ENCODE measurements at places on chromosomes 4 and X.

GRCh38 chrX:35150642-35151239 lies 208.1 kb downstream of the FAM47B start:
- no peak for DNase-seq

DNA sequence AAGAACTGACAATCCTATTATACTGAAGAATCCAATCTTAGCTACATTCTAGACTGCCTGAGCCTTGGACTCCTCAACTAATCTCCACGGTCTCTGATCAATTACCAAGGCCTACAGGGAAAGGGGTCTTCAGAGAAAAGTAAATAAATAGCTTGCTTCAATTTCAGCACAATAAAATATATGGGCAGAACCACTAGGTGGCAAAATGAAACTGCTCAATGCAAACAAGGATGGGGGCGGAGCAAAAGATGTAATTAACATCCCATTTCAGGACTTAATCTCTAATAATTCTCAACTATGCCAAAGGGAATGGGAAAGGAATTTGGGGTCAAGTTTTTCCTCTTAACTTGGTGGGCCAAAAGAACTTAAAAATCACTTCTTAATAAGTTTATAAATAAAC lies 78.4 kb upstream of the MAP3K15 start:
- DNase-seq = peak; percentile 17

- DNase-seq = no peak
These were observed 337.5 kb upstream of the CASK start for GRCh38 chrX:42260854-42261253.

GRCh38 chrX:24259544-24260240 lies 54.2 kb downstream of the SUPT20HL2 start:
- DNase-seq = peak; percentile 37

- DNase-seq = no peak
These were observed 188.2 kb downstream of the SH2D1A start for GRCh38 chrX:124534536-124534935.

DNA sequence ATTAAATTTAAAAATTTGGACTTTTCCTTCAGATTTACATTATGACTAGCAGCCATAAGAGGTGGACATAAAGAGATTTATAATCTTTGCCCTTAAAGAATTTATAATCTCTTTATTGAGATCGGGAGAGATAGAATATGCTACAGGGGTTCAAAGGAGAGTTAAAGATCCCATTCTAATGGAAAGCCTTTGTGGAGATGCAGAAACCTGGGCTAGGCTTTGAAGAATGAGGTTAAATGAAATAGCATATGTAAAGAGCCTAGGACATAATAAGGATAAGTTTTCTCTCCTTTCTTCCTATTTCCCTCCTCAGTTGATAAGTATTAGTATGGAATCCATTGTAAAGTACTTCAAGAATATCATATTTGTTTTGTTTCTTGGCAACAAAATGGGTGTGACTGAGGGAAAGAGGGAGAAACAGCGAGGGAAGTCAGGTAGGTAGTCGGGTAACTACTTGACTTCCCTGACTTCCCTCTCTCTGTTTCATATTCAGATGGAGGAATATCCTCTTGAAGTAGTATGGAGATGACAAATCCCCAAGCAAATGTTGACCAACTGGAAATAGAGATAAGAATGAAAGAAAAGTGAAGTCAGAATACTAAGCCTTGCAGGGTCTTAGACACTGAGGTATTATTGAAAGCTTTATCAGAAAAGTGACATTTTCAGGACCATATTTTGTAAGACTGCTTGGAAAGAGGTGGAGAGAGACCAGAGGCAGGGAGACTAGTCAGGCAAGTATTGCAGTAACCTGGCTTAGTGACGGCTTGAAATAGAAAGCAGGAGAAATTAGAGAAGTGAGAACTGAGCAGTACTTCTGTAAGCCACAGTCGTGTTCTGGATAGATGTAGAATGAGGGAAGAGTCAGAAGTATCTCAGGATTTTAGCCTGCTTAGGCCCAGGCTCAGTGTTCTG lies 82.9 kb downstream of the PDLIM5 start:
- no peak for DNase-seq

DNA sequence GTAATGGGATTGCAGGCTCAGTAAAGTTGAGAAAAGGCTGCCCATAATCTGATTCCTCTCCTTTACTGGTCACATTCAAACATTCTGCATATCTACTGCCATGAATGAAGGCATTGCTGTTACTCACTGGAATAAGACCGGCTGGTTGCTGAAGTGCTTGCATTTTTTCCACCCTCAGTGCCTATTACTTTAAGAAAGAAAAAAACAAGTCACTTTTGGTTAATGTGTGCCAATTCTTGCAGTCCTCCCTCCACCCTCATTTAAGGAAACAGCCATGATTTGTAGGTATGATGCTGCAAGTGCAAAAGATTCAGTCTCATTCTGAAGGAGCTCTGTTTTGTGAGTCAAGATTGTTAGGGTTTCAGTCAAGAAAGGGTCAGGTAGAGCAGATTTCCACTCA lies 94.9 kb downstream of the EMCN start:
- no peak for DNase-seq

GRCh38 chr4:182840108-182840507 lies 77.1 kb downstream of the DCTD start:
- DNase-seq = no peak

DNA sequence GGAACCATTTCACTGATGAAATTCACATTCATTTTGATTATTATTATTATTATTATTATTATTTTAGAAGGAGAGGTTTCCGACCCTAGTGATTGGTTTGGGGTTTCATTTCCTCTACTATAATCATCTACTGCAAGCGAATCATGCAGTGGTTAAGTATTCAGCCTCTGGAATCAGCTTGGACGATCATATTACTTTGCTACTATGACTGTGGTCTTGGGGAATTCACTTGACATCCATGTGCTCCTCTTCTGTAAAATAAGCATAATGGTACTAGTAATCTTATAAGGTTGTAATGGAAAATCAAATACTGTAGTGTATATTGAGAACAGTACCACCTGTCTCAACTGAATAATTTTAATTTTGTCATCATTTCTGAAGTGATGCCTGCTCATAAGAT lies 132.1 kb upstream of the SLC4A4 start:
- no peak for DNase-seq

GRCh38 chrX:115344885-115345614 lies 55.5 kb downstream of the LUZP4 start:
- peak; percentile 43 for DNase-seq

DNA sequence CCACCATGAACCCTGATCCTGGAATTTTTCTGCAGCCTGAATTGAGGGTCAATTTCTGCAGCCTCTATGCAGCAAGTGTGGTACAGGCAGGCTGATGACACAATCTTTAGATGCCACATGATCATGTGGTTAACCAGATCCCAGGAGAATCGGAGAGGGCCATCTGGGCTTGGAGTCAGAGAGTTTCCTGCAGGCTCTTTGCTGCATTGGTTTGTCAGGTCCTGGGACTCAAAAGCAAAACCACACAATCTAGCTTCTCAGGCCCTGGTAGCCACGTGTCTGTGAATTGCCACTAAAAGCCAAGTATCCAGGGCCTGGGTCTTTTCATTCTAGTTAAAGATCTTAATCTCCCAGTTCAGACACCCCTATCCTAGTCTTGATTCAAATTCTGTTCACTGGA lies 464.5 kb downstream of the BCOR start:
- no peak for DNase-seq

DNA sequence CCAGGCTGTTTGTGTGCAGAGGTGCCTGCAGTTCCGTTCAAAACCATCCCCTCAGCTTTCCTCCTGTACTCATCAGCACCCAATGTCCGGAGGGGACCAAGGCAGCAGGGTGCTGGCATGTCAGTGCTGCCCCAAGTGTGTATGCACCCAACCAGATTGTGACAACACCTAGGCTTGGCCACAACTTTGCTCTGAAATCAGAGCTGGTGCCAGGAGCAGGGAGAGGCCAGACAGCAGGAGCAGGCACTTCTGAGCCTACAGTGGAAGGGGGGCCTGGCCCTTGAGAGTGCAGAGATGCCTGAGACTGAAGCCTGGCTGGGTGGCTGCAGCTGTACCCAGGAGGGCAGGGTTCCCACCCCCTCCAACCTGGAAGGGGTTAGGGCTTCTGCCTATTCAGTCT lies 56.5 kb upstream of the RASGEF1B start:
- no peak for DNase-seq

GRCh38 chr4:178632415-178632814 lies 1190.2 kb upstream of the AGA start:
- no peak for DNase-seq

GRCh38 chr4:5137927-5138326 lies 86.6 kb downstream of the STK32B start:
- DNase-seq = no peak

DNA sequence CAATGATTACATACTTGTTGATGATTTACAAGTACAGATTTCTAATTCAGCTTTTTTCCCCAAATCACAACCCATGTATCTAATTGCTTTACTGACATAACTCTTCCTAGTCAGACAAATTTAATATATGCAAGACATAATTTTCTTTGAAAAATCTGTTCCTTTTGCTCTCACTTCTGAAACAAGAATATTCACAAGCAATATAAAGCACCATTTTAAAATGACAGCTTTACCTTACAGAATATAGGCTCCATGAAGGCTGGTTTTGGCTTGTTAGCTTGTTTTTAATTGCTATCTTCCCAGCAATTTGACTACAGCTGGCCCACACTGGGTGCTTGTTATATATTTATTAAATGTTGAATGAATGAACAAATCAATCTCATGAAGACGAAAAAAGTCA lies 24.5 kb downstream of the GPM6A start:
- no peak for DNase-seq

- no peak for DNase-seq
These were observed 14.0 kb upstream of the TAPT1 start for GRCh38 chr4:16240300-16240699.

- DNase-seq = no peak
These were observed 9.0 kb upstream of the HNRNPD start for GRCh38 chr4:82382751-82383150.

DNA sequence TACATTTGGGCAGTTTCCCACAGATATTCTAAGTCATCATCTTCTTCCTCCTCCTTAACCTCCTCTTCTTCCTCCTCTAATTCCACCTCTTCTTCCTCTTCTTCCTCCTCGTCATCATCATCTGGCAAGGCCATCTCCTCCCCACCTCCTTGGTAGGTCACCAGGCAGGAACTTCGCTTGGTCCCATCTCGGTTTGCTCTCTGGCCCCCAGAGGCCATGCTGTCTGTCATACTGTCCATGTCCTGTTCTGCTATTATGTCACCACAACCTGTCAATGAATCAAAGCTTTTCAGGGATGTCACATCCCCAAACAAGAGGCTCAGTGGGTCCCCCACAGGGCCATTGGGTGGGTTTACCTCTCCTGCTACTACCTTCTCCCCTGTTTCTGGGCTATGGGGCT lies 13.5 kb downstream of the AMER1 start:
- no peak for DNase-seq

DNA sequence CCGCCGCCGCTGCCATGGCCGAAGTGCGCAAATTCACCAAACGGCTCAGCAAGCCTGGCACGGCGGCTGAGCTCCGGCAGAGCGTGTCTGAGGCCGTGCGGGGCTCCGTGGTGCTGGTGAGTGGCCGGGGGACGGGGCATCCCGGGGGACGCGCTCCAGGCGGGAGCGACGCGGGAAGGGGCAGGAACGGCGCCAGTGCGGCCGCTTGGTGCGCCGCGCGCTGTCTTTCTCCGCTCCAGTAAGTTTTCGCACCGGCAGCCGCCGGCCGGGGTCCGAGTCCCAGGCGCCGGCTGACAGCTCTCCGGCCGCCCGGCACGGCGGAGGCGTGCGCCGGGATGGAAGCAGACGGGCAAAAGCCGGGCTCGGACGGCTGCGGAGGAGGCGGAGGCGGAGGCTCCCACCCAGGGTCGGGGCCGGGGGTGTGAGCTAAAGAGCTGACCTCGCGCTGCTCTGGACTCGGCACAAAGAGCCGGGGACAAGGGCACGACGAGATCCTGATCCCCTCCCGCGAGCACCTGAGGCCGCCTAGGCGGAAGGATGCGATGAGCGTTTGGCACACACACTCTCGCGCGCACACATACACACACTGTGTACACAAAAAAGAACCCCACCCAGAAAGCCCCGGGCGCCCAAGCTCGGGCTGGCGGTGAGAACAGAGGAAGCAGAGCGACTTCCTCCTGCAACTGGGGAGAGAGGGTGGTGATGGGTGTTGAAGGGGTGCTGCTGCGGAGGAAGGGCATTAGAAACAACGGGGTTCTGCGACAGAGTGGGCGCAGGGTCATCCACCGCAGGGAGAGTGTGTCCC lies 545 bp downstream of the DOCK11 start:
- peak; percentile 8 for DNase-seq

GRCh38 chrX:69126642-69127041 lies 38.6 kb downstream of the PJA1 start:
- no peak for DNase-seq

DNA sequence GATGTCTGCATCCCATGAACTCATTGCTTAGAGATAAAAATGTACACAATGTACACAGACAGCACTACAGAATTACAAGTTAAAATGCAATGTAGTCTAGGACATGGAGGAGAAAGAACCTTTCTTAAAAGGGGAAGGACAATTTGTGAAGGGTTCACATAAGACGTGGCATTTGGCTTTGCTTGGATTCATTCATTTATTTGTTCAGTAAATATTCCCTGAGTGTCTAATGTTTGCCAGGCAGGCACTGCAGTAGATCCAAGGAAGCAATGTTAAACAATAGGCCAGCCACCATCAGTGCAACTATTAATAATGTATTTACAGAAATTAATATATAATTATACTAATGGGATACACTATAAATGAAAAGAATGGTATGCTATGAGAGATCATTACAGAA lies 94.4 kb downstream of the GRIA2 start:
- DNase-seq = no peak
